Stimulated activated CD4-positive, alpha-beta T cell treated with anti-CD3 and anti-CD28 coated beads, Interleukin-1b, Interleukin-23, amount 100 ng/mL, for 1 hour (primary cell): ENCODE measurements at places on chromosomes 6 and 20.

GRCh38 chr6:10589429-10589727 lies 68.2 kb downstream of the GCNT2 start:
- DNase-seq: no peak

GRCh38 chr6:66599541-66599940 lies 892.5 kb upstream of the EYS start:
- DNase-seq: no peak

GRCh38 chr6:13351271-13351670 lies 22.9 kb upstream of the TBC1D7 start:
- no peak for DNase-seq

DNA sequence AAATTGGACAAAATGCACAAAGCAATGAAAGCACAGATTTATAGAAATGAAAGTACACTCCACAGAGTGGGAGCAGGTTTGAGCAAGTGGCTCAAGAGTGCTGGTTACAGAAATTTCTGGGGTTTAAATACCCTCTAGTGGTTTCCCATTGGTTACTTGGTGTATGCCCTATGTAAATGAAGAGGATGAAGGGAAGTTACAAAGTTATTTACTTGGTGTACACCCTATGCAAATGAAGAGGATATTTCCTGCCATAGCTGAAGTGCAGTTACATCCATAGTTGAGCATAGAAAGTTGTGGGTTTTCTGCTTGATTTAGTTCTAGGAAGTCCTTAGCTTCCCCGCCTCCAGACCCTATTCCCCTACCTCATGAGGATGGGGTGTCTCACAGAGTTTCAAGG lies 22.7 kb downstream of the BCAS1 start:
- DNase-seq: no peak

- no peak for DNase-seq
Measured at GRCh38 chr20:36249450-36249849, 13.2 kb downstream of the AAR2 start.
